ENCODE measurements at places on chromosomes 2 and 18.
A peak's percentile ranks its signal among the peaks of the same experiment; 100 is the strongest.

GRCh38 chr2:28172114-28172898 lies 220.4 kb upstream of the FOSL2 start:
- DNase-seq: no peak

GRCh38 chr2:120802867-120803484 lies 67.3 kb downstream of the GLI2 start:
- no peak for DNase-seq

- no peak for DNase-seq
Observed at GRCh38 chr2:48345176-48345575, 184.8 kb upstream of the STON1 start.

GRCh38 chr18:332007-332406 lies 64.2 kb upstream of the THOC1 start:
- no peak for DNase-seq

DNA sequence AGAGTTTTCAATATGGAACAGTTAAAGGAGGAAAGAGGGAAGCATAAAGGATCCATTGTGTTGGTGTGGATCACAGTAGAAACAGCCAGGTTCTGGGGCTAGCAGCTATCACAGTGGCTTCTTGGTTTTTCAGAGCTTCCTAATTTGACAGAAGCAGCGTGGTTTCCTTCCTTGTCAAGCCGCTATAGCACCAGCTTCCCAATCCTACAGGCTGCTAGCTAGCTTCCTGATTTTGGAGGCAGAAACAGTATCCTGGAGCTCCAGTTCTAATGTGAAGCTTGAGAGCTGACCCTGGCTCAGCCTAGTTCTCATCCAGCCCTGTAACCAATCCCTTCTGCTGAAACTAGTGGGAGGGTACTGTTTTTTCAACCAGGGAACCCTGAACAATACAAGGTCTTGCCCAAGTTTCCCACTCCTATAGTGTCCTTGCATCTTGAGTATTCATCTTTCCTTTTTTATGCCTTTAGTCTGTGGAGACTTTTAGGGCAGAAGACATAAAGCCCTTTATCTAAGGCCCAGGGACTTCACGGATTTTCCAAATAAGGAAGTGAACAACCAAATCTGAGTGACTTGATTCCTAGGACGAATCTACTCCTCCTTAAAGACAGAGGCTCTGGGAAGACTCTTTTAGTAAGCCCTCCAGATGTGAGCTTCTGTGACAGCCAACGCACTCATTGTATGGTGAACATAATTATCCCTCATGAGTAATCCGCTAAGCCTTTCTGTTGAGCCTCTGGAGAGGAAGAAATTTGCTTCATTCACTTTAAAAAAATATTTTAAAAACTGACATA lies 33.8 kb downstream of the CCDC93 start:
- DNase-seq: no peak

DNA sequence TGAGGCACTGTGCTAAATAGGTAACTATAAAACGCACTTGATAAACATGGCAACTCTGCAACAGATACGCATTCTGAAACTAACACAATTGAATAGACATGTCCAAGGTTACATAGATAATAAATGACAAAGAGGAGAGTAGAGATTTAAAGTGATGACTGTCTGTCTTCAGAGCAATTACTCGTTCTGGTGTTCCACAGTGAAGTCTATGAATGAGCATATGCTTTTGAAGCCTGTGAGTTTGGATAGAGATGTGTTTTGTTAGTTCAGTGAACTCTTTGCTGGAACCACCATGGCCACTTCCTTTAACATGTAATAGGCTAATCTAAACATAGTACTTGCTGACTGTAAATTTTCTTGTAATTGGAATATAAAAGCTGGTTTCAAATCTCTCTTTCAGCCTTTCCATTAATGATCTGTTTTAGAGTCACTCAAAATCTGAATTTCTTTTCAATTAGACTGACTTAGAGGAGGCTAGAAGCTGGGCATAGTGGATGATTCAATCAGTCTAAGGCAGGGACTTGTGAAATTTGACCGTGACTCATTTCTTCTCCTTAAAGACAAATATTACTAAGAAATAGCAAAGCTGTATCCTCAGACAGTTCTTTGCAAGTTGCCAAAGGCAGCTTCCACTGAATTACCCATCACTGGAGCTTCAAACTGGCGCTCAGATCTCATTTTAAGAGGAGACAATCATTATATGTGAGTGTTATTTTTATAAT lies 1130.1 kb upstream of the CELF4 start:
- DNase-seq: no peak

GRCh38 chr18:32455361-32455760 lies 15.3 kb downstream of the GAREM1 start:
- DNase-seq: no peak

- no peak for DNase-seq
Observed at GRCh38 chr2:127347734-127348392, 39.9 kb downstream of the MAP3K2 start.

DNA sequence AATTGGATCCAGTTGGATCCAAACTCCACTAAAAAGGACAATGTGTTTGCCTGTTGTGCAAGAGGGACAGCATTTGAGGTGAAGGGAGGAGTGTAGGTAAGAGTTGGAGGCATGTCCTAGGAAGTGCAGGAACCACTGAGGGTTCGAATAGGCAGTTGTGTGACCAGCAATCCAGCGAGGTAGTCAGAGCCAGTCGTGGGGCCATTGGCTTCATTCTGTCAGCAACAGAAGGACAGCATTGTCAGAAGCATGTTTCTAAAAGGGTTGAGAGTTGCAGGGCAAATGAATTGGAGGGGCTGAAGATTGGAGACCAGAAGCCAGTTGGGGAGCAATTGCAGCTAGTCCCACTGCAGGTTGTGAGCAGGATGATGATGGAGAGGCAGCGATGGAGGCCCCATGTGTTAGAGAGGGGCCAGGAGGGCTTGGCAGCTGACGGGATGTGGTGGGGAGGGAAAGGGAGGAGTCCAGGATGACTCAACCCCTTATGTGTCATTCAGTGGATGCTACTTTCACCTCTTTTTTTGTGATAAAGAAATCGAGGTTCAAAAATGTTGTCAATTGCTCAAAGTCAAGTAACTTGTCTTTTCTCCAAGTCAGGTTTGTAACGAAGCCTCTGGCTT lies 96.7 kb upstream of the SIX3 start:
- DNase-seq: no peak

GRCh38 chr2:241203218-241204009 lies 14.9 kb downstream of the ANO7 start:
- no peak for DNase-seq

DNA sequence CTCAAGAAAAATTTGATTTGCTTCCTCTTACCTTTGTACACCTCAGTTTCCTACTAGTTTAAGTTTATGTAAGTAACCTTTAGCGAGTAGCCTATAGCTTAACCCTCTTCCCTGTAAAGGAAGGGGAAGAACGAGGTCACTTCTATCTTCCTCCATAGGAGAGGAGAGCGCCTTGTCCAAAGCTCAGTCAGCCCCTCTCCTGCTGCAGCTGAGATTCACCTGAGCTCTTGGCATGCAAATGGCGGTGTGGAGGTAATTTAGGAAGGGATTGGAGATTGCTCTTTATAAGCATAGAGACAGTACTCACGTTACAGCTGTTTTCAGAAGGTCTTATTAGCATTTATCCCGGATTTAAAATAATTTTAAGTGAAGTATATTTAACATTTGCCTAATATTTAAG lies 27.8 kb upstream of the SERPINB12 start:
- no peak for DNase-seq

- DNase-seq: no peak
Observed at GRCh38 chr2:40741532-40741931, 289.6 kb upstream of the SLC8A1 start.

DNA sequence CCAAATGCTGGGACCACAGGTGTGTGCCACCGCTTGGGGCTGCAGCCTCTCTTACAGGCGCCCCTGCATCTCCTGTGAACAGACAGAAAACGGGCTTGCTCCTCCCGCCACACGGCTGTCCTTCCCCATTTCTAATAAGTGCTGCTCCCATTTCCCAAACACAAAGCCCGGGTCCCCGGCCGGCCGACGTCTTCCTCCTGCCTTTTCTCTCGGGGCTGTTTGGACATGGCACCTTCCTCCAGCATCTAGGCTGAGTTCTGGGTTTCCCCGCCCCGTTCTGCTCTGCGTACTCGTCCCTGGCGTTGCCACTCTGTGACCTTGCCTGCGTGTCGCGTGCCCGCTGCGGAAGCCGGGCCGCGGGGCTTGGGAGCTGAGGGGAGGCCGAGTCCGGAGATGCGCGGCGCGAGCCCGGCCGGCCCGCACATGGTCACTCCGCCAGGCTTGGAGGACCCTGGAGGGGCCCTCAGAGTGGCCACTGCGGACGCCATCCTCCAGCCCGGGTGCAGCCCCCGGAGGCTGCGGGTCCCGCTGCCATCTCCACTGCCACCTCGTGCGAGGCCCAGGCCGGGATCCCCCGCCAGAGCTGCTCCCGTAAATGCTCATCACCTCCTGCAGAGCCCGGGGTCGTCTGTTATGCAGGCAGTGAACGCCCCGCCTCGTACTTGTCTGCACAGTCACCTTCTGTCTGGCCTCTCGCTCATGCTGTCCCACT lies 26.3 kb downstream of the PRELID3A start:
- DNase-seq: no peak

DNA sequence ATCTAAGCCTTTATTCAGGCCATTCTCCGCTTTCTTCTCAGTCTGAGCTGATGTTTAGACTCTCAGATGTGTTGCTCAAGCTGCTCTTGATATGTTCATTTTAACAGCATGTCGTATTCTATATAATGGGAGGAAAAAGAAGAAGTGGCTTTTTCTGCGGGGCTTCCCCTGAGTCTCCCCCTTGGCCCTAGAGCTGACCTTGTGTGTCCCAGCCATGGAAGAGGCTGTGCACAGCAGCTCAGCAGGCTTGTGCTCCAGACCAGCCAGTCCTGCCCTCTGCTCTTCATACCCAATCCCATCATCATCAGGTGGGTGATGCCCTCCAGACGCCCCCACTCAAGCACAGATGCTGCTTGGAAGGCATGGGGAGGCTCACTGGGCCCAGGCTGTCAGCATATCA lies 155.1 kb upstream of the CELF4 start:
- no peak for DNase-seq

DNA sequence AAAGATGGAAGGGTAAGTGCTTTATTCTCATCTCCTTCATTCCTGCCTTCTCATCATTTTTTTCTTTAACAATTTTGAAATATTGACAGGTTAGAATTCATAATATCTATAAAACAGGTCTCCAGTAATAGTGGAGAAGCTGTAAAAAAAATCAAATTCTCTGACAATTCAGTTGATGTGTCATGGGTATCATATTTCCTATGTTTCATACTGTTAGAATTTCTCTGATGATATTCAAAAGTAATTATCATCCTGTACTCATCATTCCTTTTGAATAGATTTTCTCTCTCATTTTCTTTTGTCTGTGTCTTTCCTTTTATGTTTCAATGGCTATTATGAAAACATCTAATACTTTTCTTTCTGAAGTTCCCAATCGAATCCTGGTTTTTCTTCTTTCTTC lies 97.7 kb downstream of the CPS1 start:
- DNase-seq: no peak

- DNase-seq: no peak
Observed at GRCh38 chr2:126496493-126496892, 159.5 kb upstream of the GYPC start.

- no peak for DNase-seq
Observed at GRCh38 chr2:175732531-175732930, 269.5 kb downstream of the LNPK start.

GRCh38 chr2:226581004-226581403 lies 218.6 kb downstream of the IRS1 start:
- no peak for DNase-seq

- DNase-seq: no peak
Observed at GRCh38 chr2:174048243-174048642, 83.1 kb upstream of the SP3 start.

- no peak for DNase-seq
Observed at GRCh38 chr2:74006459-74006858, 21.7 kb downstream of the TET3 start.

- DNase-seq: peak; percentile 84
Observed at GRCh38 chr18:47150029-47150823, at the start of gene HDHD2. HDHD2 (minus strand) TSS chr18:47150500; CDS start chr18:47136439, 14,061 bp downstream.

DNA sequence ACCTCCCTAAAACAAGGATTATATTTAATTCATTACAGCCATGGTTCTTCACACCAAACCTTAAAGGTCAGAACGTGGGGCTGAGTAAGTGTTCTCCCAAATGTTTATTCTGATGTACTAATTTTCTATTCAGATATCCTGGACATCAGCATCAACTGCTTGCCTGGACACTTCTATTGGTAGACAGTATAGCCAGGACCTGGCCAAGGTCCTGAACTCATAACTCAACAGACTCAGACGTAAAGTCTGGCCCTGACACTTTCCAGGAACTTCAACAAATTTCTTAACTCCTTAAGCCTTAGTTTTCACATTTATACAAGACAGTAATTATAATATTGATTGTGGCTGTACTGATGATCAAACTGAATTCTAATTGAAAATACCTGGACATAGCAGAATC lies 89.1 kb downstream of the AKAIN1 start:
- no peak for DNase-seq

DNA sequence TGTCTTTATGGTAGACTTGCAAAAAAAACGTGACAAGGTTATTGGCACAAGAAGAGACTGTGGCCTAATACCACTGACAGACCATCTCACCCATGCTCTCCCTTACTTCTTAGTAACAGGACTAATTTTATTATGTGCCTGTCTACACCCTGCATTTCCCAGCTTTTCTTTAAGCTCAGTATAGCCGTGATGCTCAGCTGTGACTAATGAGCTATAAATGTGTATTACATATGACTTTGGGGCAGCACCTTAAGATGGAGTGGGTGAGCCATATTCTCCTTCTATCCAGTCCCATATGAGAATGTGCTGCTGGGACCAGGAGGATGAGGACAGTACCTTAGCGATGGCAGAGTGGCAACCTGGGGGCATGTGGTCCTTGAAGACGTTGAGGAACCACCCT lies 293.5 kb downstream of the RNF144A start:
- no peak for DNase-seq

DNA sequence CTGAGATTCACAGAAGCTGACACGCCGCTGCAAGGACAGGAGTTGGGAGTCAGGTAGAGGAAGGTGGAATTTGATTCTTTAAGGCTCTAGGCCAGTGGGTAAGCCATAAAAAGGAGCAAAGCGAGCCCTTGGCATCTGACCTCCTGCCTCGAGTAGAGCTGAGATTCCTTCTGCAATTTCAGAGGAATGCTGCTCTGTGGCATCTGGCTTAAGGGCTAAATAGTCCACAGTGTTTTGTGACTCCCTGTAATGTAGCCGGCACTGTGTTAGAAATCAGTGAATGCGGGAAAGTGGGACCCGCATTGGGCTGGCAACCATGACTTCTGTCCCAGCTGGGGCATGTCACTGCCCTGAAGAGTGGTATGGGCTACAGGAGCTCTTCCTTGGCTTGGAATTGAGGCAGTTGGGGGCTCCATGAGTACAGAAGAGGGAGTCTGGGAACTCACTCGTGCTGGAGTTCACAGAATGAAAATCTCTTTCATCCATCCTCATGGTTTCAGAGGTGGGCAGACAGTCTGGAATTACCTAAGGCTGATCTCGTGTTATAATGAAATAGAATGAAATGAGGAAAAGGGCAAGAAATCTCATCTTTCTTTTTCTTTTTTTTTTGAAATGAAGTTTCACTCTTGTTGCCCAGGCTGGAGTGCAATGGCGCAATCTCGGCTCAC lies 12.7 kb upstream of the MYCN start:
- DNase-seq: no peak

- no peak for DNase-seq
Observed at GRCh38 chr2:180597179-180597578, 383.2 kb upstream of the UBE2E3 start.

- DNase-seq: no peak
Observed at GRCh38 chr2:190929919-190930318, 49.3 kb downstream of the GLS start.
